ENCODE measurements at places on chromosomes 7 and 10.
A peak's percentile ranks its signal among the peaks of the same experiment; 100 is the strongest.

DNA sequence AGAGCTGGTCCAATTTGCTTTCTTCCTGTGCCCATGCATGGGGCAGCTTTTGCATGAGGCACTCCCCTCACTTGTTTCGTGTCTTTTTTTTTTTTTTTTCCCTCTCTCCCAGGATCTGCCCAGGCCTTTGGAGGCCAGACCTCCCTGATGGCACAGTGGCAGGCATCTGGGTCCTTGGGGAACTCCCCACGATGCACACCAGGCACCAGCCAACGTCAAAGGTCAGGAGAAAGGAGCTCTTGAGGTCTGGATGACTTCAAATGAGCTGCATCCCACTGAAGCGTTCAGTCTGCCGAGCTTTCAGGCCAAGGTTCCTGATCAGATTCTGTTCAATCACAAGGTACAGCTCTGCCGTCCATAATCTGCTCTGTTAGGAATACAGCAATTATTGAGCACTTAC is 97.2 kb upstream of the CARD11 start:
- no peak for DNase-seq

DNA sequence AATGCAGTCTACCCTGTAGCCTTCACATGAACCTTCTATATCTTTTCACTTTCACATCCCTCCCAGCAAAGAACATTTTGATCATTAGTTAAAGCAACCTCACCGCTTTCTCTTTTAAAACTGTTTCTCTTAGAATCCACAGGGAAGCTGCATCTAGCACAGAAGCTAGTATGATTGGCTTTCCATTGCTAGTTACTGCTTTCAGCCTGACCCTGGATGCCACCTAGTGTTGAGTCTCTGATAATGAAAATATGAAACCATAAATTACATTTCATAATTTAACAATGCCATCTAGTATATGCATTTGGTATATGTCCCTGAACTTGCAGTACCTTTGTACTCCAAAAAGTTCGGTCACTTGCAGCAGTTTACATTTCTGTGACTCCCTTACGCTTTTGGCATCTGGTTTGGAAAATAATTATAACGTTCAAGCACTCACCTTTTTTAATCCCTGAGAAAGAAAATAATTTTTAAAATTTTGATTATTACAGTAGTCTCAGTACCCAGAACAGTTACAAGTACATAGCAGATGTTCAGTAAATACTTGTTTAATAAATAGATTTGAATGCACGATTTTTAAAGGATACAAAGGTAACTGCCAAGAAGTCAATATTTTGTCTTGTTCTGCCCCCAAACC is 22.7 kb downstream of the CISD1 start:
- DNase-seq: no peak

DNA sequence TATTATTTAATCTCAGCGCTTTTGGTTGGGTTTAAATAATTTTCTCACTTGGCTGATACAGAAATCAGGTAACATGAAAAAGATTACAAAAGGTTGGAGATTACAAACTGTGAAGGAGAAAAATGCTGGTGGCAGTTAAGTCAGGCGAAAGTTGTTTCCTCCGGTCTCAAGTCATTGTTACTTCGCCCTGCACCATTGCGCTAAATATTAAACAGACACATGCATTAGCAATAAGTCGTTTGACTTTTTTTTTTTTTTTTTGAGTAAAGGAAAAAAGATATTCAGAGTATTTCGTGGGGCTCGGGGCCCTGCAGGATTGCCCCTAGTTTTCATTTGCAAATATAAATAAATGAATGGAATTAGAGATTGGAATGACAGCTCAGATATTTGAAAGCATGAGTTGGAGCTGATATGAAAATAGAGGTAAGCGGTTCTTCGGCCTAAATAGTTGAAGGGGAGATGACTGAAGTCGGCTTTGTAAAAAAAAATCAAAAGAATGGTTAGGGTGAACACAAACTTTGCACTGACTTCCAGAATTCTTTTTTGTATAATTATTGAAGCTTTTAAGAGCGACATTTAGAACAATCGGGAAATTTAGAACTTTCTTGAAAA is 914 bp downstream of the SDHAF3 start:
- DNase-seq: no peak

DNA sequence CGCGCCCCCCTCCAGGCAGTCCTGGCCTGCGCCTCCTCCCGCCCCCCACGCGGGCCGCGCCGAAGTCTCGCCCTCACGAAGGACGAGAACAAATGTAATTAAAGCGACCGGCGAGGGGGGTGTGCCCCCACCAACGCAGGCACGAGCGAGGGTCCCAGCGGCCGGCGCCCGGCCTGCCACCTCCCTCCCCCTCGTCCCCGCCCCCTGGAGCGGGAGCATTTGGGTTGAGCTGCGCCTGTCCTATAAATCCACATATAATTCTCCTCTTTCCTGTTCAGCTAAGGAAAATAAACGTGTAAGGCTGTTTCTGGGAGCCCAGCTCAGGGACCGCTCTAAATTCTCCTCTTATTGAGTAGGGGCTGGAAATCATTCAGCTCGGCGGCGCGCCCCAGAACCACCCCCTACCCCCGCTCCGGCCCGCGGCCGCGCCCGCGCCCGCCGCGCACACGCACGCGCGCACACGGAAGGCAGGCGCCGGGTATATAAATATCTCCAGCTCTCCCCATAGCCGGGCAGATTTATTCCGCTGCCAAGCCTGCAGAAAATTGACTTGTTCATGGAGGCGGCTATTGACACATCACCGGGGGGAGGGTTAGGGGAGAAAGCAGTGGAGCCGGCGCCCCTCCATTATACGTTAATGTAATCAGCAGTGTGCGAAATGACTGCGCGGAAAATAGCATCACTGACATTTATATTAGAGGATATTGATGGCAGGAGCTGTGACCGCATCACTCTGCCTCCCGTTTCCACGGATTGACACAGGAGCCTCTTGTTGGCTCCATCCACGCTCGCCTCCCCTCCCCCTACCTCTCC is 61.6 kb upstream of the BTRC start:
- DNase-seq: no peak

GRCh38 chr7:131688738-131689661 is 132.6 kb upstream of the PODXL start:
- DNase-seq: peak; percentile 36

GRCh38 chr10:123522702-123523312 is 143.3 kb upstream of the GPR26 start:
- no peak for DNase-seq

- DNase-seq: no peak
These were observed 85.9 kb downstream of the USP6NL start for GRCh38 chr10:11525503-11525902.

- no peak for DNase-seq
These were observed 199.7 kb downstream of the TNS3 start for GRCh38 chr7:47382200-47382599.

GRCh38 chr7:76185187-76185896 is 16.4 kb upstream of the SRRM3 start:
- no peak for DNase-seq

- no peak for DNase-seq
These were observed 640.0 kb downstream of the ACTR3B start for GRCh38 chr7:153399554-153399940.

DNA sequence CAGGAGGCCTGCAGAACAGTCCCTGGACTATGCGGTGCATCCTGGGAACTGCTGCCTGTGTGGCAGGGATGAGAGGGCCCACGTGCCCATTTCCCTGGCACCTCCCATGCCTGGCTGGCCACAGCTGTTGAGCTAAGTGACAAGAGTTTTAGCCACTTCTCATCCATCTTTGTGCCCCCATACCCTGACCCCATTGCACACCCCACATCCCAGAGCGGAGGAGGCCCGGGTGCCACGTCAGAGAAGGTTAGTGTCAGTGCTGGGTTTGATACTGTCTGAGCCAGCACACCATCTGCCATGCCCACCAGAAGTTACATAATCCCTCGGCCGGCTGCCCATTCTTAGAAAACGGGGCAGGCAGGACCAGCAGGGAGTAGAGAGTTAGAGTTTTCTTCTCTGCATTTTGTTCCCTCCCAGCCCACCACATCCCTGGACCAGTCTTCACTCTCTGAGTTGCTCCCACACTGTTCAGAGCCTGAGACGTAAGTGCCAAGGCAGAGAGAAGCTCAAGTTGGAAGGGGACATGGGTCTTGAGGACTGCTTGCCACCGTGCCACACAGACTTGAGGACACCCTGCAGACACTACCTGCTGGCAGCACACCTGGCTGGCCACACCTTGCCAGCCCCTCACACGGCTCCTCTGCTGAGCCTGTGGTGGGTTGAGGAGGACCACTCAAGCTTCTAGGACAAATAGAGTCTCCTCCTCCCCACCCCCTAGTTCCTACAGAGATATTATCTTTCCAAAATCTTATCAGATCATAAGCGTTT is 13.1 kb downstream of the UNC5B start:
- no peak for DNase-seq

GRCh38 chr7:120836556-120837115 is 21.3 kb downstream of the TSPAN12 start:
- no peak for DNase-seq

DNA sequence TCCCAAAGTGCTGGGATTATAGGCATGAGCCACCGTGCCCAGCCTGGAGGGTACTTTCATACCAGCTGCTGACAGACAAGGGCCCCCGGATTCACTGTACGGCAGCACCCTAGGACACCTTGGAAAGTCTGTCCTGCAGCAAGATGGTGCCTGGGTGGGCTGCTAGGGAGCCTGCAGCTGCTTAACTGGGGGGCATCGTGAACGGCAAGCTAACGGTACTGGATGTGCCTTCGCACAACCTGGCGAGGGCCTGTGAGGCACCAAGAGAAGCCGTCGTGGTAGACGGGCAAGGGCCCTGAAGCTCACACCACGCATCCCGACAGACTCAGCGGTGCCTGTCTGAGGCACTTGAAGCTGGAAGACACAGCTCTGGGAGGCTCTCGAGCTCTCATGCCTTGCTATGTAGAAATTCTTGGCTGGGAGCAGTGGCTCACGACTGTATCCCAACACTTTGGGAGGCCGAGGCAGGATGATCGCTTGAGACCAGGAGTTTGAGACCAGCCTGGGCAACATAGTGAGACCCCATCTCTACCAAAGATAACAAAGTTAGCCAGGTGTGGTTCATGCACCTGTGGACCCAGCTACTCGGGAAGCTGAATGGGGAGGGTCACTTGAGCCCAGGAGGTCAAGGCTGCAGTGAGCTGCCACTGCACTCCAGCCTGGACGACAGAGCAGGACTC is 9.4 kb downstream of the BRAT1 start:
- DNase-seq: no peak

- DNase-seq: no peak
These were observed 223.7 kb upstream of the PCDH15 start for GRCh38 chr10:55024713-55025112.

DNA sequence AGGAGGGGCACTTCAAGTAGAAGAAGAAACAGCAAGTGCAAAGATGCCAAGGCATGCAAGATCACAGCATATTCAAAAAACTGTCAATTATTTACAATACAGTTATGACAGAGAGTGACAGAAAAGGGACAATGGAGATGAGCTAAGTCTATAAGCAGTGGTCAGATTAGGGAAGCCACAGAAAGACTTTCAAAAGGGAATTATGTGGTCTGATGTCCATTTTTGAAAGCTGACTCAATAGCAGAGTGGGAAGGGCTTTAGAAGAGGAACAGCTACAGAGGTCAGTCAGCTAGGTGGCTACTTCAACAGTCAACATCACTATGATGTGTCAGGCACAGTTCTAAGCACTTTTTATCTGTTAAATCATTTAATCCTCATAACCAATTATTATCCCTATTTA is 45.2 kb upstream of the SPOCK2 start:
- no peak for DNase-seq

DNA sequence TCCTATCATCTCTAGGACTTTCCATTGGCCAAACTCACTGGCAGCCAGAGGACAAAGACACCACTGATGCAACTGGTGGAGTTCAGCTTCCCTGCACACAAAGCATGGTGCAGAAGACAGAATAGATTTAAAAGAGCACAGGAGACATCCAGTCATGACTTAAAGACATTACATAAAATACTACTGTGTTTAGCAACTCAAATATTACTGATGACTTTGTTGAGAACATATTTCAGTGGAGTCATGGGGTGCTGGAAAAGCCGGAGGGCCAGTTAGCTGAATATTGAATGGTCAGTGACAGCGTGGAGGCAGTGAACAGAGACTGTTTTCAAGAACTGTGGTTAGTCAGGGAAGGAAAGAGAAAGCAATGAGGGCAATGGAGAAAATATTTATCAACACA is 296.3 kb upstream of the NRP1 start:
- no peak for DNase-seq

GRCh38 chr7:133910761-133911160 is 216.4 kb upstream of the LRGUK start:
- no peak for DNase-seq

GRCh38 chr7:24979470-24979862 is 512 bp downstream of the OSBPL3 start:
- DNase-seq: peak; percentile 62

GRCh38 chr10:43076311-43076875 is 476 bp upstream of the RET start:
- no peak for DNase-seq

DNA sequence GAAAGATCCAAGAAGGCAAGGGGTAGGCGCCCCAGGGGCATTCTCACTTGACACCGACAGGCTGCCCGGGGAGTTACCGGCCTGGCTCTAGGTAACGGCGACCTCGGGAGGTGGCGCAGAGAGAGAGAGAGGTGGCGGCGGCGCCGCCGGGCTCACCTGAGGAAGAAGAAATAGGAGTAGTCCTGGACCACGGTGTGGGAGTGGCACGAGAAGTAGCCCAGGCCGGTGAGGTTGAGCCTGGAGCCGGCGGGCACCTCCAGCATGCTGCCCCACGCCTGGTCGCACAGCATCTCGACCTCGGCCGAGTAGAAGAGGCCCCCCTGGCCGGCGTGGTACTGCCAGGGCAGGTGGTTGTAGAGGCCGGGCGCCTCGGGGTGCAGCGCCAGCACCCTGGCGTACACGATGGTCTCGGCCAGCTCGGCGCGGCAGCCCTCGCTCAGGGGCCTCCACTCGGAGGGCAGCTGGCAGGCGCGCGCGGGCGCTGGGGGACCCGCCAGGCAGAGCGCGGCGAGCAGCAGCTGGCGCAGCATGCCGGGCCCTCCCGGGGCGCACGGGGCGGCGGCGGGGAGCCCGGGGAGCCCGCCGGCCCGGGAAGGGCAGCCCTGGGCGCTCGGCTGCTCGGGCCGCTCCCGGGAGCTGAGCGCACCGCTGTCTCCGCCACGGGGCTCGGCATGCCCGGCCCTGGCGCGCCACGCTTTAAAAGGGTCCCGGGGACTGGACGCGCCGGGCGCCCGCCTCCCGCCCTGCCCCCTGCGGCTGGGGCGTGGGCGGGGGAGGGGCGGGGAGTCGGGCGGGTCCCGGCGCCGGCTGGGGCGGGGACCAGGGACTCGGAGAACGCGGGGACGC is at the start of gene CCDC3:
CCDC3 (minus strand) TSS at position 673 of the 846 bp plus-strand sequence; CDS start at position 530, 143 bp downstream.
- DNase-seq: no peak

- DNase-seq: no peak
These were observed 92.8 kb upstream of the TAC1 start for GRCh38 chr7:97639036-97639435.

- DNase-seq: no peak
These were observed 67.8 kb downstream of the PTEN start for GRCh38 chr10:87930934-87931835.

GRCh38 chr7:81075150-81075549 is 156.3 kb upstream of the SEMA3C start:
- DNase-seq: no peak

GRCh38 chr10:131706952-131707351 is 193.9 kb upstream of the PPP2R2D start:
- no peak for DNase-seq

- no peak for DNase-seq
These were observed 184.1 kb downstream of the NOC3L start for GRCh38 chr10:94178475-94179253.

- DNase-seq: no peak
These were observed 82.4 kb upstream of the TRIL start for GRCh38 chr7:29040579-29040925.

- no peak for DNase-seq
These were observed 345.9 kb upstream of the SHH start for GRCh38 chr7:156158213-156158612.
